ENCODE measurements at places on chromosomes 7 and 10. TPM values are rescaled to one million over a fixed set of nuclear protein-coding genes. Genes with fewer than 3 reads are reported as not detected.

The GJC3 gene
- 0.73 TPM for total RNA-seq

GRCh38 chr10:35487336-35488034 lies 117.7 kb upstream of the GJD4 start:
- H3K27ac ChIP-seq: no peak overlapping the region
- no peaks in the 10 kb centered on the region for H3K27me3 ChIP-seq
- DNase-seq: no peak

GRCh38 chr10:68135362-68135761 lies 26.1 kb downstream of the MYPN start:
- no peak overlapping the region for H3K27ac ChIP-seq
- H3K36me3 ChIP-seq: no peaks in the 10 kb centered on the region
- no peak overlapping the region for H3K4me3 ChIP-seq
- H3K4me1 ChIP-seq: no peaks in the 10 kb centered on the region
- peaks cover 8% of the 10 kb centered on the region for H3K27me3 ChIP-seq

GRCh38 chr7:67377939-67378862 lies 381.6 kb downstream of the TYW1 start:
- H3K27me3 ChIP-seq: peaks cover 11% of the 10 kb centered on the region
- no peak overlapping the region for H3K27ac ChIP-seq
- peak; percentile 77 for DNase-seq
- H3K4me1 ChIP-seq: no peaks in the 10 kb centered on the region

DNA sequence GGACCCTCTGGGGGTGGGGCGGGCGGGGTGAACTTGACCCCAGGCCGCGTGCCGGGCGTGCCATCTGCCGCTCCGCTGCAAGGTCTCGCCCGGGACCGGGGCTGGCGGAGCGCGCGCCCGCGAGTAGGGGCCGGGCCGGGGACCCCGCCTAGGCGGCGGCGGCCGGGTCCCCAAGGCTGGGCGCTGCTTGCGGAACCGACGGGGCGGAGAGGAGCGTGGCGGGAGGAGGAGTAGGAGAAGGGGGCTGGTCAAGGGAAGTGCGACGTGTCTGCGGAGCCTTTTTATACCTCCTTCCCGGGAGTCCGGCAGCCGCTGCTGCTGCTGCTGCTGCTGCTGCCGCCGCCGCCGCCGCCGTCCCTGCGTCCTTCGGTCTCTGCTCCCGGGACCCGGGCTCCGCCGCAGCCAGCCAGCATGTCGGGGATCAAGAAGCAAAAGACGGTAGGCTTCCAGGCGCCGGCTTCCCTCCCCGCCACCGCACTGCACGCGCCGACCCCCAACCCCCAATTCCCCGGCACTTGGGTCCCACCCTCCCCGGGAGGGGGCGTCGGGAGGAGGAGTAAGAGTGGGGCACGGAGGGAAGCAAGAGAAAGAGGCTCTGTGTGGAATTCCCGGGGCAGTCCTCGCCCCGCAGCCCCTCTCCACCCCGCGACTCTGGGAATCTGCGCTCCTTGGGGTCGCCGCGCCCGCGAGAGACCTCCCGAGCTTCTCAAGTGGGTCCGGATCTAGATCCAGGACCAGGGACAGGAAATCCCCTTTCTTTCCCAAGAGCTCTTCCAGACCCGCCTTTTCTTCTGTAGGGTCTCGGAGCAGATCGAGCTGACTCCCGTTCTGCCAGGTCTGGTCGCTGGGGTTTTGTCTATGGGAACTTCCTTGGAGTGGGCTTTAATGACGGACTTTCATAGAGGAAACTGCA lies at the start of gene PAPSS2:
TSS of gene PAPSS2 (plus strand) at position 308 of the 913 bp plus-strand sequence. CDS start at position 412, 104 bp downstream.
- peak within 1 kb of the TSS; percentile 65 for H3K4me3 ChIP-seq
- peak; percentile 56 for DNase-seq
- peaks cover 38% of the 10 kb centered on the region for H3K27me3 ChIP-seq

GRCh38 chr10:11245510-11245909 lies 227.8 kb downstream of the CELF2 start:
- H3K27me3 ChIP-seq: no peaks in the 10 kb centered on the region
- peak; percentile 63 for DNase-seq
- H3K4me1 ChIP-seq: peaks cover 14% of the 10 kb centered on the region
- peaks cover 34% of the 10 kb centered on the region for H3K36me3 ChIP-seq

The TM9SF3 gene
- 45.3 TPM for total RNA-seq

- no peaks in the 10 kb centered on the region for H3K4me1 ChIP-seq
- no peaks in the 10 kb centered on the region for H3K36me3 ChIP-seq
- H3K27ac ChIP-seq: no peak overlapping the region
Measured at GRCh38 chr10:1413823-1414222, 323.5 kb downstream of the ADARB2 start.

- no peak overlapping the region for H3K4me3 ChIP-seq
- peaks cover 1% of the 10 kb centered on the region for H3K27me3 ChIP-seq
- no peak for DNase-seq
- H3K4me1 ChIP-seq: peaks cover 6% of the 10 kb centered on the region
- H3K36me3 ChIP-seq: no peaks in the 10 kb centered on the region
Measured at GRCh38 chr7:32476816-32477648, 13.1 kb downstream of the LSM5 start.

The PRKG1 gene
- not detected for total RNA-seq

The AGK gene
- total RNA-seq: 52.9 TPM

The AEBP1 gene
- total RNA-seq: 18.2 TPM

The LBX1 gene
- not detected for total RNA-seq

Data from activated CD4-positive, alpha-beta T cell treated with anti-CD3 and anti-CD28 coated beads for 36 hours (primary cell).